PC-3 (cell line): ENCODE measurements at places on chromosomes 11 and 22.

DNA sequence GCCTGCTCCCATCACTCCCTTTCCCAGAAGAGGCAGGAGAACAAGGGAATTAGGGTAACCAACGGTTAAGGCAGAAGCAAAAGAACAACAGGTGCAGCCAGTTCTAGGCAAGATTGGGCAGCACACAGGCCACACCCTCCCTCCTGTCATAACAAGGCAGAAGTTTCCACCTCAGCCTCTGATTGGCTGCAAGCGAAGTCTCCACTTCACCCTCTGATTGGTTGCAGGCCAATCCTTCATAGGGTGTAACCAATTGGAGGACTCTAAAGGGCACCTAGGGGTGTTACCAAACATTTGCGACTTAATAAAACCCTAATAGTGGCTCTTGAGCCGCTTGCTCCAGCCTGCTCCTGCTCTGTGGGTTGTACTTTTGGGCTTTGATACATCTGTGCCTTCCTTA is 153.8 kb downstream of the CACNA1I start:
- no peak for DNase-seq

GRCh38 chr11:94747601-94748041 is 20.5 kb upstream of the AMOTL1 start:
- DNase-seq: peak; percentile 99

GRCh38 chr11:16291729-16292128 is 64.6 kb downstream of the SOX6 start:
- no peak for DNase-seq

DNA sequence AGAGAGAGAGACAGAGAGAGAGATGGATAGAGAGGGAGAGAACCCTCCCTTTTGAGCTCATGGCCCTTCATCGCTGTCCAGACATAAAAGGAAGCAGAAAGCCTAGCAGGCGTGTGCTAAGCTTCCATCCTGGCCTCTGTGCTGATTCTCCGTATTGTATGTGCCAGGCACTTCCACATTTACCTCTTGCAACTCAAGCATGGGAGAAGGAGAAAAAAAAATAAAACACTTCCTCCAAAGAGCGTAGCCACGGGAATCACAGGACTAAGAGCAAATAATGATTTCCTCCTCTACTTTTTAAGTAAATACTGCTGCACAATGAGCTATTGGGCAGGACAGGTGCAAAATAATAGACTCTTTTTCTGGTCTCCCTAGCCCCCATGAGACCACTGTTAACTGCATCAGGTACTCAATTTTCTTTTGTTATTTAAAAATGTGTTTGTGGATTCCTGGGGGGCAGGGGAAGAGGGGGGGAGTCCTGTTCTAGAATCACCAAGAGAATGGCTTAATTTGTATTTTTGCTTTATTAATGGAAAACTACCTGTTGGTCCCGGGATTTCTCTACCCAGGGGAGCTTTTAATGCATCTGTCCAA is 154.3 kb downstream of the NXPE2 start:
- DNase-seq: no peak

DNA sequence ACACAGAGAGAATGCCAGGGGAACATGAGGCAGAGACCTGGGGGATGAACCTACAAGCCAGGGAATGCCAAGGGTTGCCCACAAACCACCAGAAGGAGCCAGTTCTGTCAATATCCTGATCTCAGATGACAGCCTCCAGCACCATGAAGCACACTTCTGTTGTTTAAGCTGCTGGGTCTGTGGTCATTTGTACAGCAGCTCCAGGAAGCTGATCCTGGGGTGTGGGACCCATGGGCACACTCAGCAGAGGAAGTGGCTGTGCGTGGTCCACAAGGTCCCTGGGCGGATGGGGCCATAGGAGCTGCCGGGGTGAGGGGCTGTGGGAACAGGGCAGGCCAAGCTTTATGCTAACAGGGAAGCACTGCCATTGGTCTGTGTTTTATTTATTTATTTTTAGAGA is 12.1 kb downstream of the PPM1F start:
- DNase-seq: peak; percentile 15

DNA sequence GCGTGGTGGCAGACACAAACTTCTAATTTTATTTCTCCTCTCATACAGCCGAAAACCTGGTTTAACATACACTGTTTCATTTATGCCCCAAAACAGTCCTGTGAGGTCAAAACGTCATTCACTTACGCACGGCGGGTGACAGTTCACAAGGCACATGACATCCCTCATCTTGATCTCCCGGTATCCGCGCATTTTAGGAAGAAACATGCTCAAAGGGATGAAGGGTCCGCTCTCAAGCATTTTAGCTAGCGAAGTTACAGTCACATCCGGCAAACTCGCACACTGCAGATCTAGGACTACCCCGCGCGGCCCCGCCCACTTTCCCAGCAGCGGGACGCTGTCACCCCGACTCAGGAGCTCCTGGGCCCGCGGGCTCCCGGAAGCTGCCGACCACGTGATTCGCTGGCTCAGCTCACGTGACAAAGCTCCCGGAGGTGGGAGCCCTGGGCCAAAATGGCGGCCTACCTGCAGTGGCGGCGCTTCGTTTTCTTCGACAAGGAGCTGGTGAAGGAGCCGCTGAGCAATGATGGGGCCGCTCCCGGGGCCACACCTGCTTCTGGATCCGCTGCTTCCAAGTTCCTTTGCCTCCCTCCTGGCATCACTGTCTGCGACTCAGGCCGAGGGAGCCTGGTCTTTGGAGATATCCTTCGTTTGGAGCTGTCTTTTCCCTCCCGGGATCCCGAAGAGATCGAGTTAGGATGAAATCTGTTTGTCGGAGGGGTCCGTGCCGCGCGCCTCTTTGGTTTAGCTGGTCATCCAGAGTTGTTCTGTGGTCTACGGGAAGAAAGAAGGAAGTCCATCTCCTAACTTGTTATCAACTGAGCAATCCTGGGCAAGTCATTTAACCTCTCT is at the start of gene VPS11:
Gene VPS11 (plus strand): TSS at position 448 of the 852 bp plus-strand sequence. CDS start 6 bp downstream, at position 454.
- peak; percentile 99 for DNase-seq

- DNase-seq: no peak
Measured at GRCh38 chr11:65126624-65127274, 4.6 kb downstream of the MRPL49 start.

DNA sequence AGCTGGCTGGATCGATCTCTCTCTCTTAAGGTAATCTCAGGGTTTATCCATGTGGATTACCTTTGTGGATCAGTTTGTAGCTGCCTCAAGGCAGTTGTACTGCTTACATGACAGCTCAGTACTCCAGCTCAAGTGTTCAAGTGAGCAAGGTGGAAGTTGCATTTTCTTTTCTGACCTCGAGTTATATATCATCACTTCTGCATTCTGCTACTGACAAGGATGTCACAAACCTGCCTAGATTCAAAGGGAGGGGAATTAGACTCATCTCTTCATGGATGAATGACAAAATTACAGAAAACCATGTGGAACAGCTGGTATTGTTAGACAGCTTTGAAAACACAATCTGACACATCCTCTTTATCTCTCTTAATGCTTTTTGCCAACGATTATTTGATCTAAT is 6.1 kb upstream of the TCN2 start:
- DNase-seq: no peak

- DNase-seq: no peak
Measured at GRCh38 chr22:24518771-24519485, 23.8 kb downstream of the UPB1 start.

DNA sequence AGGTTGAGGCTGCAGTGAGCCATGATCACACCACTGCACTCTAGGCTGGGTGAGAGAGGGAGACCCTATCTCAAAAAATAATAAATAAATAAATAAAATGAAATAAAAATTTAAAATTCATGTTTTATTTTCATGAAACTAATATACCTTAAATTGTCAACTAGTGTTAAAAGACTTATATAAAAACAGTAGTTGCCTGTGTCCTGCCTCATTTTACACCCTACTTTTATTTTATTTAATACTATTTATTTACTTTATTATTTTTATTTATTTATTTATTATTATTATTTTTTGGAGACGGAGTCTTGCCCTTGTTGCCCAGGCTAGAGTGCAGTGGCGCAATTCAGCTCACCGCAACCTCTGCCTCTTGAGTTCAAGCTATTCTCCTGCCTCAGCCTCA is 4.8 kb upstream of the WDR74 start:
- no peak for DNase-seq

GRCh38 chr22:28442711-28443525 is 236.7 kb downstream of the TTC28 start:
- no peak for DNase-seq

GRCh38 chr11:2737226-2737590 is 37.4 kb upstream of the KCNQ1OT1 start:
- peak; percentile 26 for DNase-seq

- DNase-seq: no peak
Measured at GRCh38 chr22:26619510-26619909, 1.7 kb upstream of the CRYBB1 start.

DNA sequence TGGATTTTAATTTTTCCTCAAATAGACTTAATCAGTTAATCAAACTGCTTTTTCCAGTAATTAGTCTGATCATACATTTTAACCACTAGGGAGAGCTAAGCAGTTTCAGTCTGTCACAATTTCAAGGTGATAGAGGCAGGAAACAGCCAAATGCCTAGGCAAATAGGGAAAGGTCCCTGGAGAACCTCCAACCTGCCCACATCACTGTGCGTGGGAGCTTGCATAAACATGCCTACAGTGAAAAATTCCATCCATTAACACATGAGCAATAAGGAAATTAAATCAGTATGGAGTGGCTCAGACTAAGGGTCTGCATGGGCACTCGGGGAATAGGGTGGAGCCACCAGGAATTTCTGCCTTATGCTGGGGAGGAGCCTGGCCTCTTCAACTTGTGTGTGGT is 74.6 kb downstream of the AASDHPPT start:
- DNase-seq: peak; percentile 58

DNA sequence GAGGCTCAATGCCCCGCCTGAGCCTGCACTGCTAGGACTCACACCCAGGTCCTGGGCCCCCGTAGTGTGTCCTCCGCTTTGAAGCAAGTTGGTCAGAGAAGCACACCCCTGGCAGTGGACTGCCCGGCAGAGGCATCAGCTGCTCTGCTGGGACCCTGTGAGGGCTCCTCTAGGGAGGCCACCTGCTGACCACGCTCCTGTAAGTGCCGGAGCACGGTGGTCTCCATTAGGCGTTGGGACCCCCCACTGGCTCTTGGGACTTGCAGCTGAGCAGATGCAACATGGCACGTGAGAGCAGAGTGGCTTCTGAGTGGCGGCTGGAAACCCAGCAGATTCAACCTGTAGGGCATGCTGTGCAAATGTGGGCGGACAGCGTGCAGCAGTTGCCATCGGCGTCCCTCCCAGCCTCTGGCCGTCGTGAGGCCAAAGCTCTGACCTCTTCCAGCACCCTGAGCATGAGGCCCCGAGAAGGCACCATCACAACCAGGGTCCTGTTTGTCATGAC is 16.9 kb downstream of the MRGPRG start:
- DNase-seq: no peak
